ENCODE measurements at places on chromosomes 3 and 15.

DNA sequence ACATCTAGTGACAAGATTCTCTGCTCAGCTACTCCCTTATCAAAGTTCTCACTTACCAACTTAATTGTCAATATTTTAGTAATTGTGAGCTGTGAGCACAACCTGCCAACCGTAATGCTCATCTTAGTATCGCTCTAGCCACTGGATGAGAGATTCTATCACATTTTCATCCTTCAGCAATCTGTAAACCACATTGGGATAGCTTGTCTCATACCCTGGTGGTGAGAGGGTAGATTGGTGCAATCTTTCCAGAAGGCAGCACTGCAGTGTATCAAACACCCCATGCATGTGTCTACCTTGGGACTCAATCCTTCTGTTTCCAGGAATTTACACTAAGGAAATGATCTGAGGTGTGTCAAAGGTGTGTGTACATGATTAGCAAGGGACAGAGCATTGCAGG is 18.9 kb upstream of the ATP8B4 start:
- DNase-seq, result no peak

- no peak for DNase-seq
These were observed 26.4 kb upstream of the ATP8B4 start for GRCh38 chr15:50145451-50145872.

DNA sequence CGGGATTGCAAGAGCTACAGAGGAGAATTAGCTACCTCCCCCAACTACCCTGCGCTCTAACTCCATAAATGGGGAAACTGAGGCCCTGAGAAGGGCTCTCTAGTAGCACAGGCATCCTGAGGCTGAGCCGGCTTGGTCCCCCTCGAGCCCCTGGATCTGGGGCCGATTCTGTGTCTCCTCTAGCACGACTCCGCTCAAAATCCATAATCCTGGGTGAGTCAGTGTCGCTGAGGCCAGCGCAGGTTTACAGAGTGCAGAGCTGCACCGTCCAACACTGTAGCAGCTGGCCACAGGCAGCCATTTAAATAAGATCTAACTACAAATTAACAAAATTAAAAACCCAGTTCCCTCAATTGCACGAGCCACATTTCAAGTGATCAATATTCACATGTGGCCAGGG is 10.8 kb downstream of the GATA2 start:
- DNase-seq, result no peak

GRCh38 chr3:13823692-13824091 is 56.2 kb downstream of the WNT7A start:
- no peak for DNase-seq

DNA sequence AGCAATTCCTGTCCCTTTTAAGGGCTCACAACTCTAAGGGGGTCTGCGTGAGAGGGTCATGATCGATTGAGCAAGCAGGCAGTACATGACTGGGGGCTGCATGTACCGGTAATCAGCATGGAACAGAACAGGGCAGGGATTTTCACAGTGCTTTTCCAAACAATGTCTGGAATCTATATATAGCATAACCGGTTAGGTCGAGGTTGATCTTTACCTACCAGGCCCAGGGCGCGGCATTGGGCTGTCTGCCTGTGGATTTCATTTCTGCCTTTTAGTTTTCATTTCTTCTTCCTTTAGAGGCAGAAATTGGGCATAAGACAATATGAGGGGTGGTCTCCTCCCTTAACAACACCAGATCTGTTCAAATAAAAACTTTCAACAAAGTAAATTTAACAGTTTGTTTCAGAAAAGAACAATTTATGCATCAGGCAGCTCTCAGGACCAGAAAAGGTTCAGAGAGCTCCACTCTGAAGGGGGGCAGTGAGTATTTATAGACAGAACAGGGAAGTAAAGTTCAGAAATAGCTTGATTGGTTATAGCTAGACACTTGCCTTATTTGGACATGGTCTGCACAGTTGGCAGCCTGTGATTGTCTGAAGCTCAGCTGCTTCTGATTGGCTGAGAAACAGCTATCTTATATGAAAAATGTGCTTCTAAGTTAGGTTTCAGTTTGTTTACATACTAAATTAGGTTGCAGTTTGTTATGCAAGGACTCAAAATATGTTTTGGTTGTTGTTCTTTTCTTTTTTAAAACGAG is 17.2 kb upstream of the B4GALT4 start:
- no peak for DNase-seq

- no peak for DNase-seq
These were observed 172.6 kb downstream of the GOLGA6L6 start for GRCh38 chr15:20368974-20369373.

GRCh38 chr15:93307513-93307912 is 218.5 kb upstream of the RGMA start:
- no peak for DNase-seq

DNA sequence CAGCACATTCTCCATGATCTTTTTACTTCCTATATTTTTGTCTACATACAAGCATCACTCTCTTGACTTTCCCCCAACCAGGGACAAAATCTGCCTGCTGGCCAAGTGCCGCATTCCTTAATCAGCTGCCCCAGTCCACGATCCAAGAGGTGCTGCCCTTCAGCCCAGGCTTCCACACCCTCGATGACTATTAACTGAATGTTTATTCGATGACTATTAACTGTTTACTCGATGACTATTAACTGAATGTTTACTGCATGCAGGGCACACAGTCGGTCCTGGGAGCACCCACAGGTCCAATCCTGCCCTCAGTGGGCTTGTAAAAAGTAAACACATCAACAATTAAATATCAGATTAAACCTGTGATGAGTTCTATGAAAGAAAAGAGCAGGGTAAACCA is 256.9 kb downstream of the ARRDC4 start:
- DNase-seq, result no peak
